ENCODE measurements at places on chromosomes 2 and 18. TPM values are rescaled to one million over a fixed set of nuclear protein-coding genes. Genes with fewer than 3 reads are reported as not detected.

RSAD2 gene
- total RNA-seq, result 3.4 TPM

GRHL1 gene
- 1.0 TPM for total RNA-seq

C18orf54 gene
- total RNA-seq, result 1.2 TPM

C2orf80 gene
- not detected for total RNA-seq

AQP12B gene
- total RNA-seq, result not detected

RAB27B gene
- total RNA-seq, result 0.30 TPM

SKA1 gene
- 0.65 TPM for total RNA-seq

ATOH8 gene
- 25.8 TPM for total RNA-seq

IL36B gene
- not detected for total RNA-seq

FAM228A gene
- 0.16 TPM for total RNA-seq

RBKS gene
- 4.2 TPM for total RNA-seq

TMEM182 gene
- total RNA-seq, result 187 TPM

KHK gene
- 3.3 TPM for total RNA-seq

DARS1 gene
- 62.8 TPM for total RNA-seq

NYAP2 gene
- not detected for total RNA-seq

RAB6D gene
- total RNA-seq, result not detected

REG3A gene
- total RNA-seq, result not detected

CCT7 gene
- 194 TPM for total RNA-seq

FAM117B gene
- 2.3 TPM for total RNA-seq

WDSUB1 gene
- 10.8 TPM for total RNA-seq

CFLAR gene
- 251 TPM for total RNA-seq

MARCHF4 gene
- not detected for total RNA-seq

AMER3 gene
- total RNA-seq, result not detected

FABP1 gene
- total RNA-seq, result not detected

ALPG gene
- not detected for total RNA-seq

CENPA gene
- 0.51 TPM for total RNA-seq

VWC2L gene
- not detected for total RNA-seq

FBXO15 gene
- total RNA-seq, result not detected

INHA gene
- 2.6 TPM for total RNA-seq

METAP1D gene
- 6.9 TPM for total RNA-seq

SP110 gene
- total RNA-seq, result 8.6 TPM

TRABD2A gene
- 0.56 TPM for total RNA-seq

IL36A gene
- total RNA-seq, result not detected

MYOM1 gene
- 608 TPM for total RNA-seq

POTEI gene
- not detected for total RNA-seq

ANKRD29 gene
- total RNA-seq, result 7.0 TPM

CYP20A1 gene
- 12.5 TPM for total RNA-seq

AQP12A gene
- total RNA-seq, result not detected

FN1 gene
- total RNA-seq, result 77.7 TPM

C2orf66 gene
- not detected for total RNA-seq

IL18RAP gene
- 0.30 TPM for total RNA-seq

LINC00305 gene
- total RNA-seq, result not detected

MOGAT1 gene
- 0.65 TPM for total RNA-seq

WNT10A gene
- not detected for total RNA-seq
